ENCODE measurements at places on chromosomes 2 and 18. TPM values are rescaled to one million over a fixed set of nuclear protein-coding genes. Genes with fewer than 3 reads are reported as not detected.

The GPR39 gene
- 4.9 TPM for polyA plus RNA-seq

The MALL gene
- 9.7 TPM for polyA plus RNA-seq

The SOX11 gene
- not detected for polyA plus RNA-seq

The HOXD8 gene
- 122 TPM for polyA plus RNA-seq

The ASXL3 gene
- 0.71 TPM for polyA plus RNA-seq

The BCL2 gene
- polyA plus RNA-seq = 6.0 TPM

The ITM2C gene
- polyA plus RNA-seq = 308 TPM

GRCh38 chr2:186339716-186340115, 146.3 kb upstream of the ZC3H15 start:
- no peaks in the 10 kb centered on the region for H3K4me1 ChIP-seq
- DNase-seq = no peak
- H3K4me3 ChIP-seq = no peak overlapping the region
- no peaks in the 10 kb centered on the region for H3K36me3 ChIP-seq
- H3K27ac ChIP-seq = no peak overlapping the region

GRCh38 chr18:9418047-9418690, 57.1 kb upstream of the RALBP1 start:
- peak overlapping the region; percentile 60 for H3K27ac ChIP-seq
- H3K27me3 ChIP-seq = no peaks in the 10 kb centered on the region
- peaks cover 2% of the 10 kb centered on the region for H3K4me1 ChIP-seq
- H3K36me3 ChIP-seq = no peaks in the 10 kb centered on the region
- H3K4me3 ChIP-seq = no peak overlapping the region

DNA sequence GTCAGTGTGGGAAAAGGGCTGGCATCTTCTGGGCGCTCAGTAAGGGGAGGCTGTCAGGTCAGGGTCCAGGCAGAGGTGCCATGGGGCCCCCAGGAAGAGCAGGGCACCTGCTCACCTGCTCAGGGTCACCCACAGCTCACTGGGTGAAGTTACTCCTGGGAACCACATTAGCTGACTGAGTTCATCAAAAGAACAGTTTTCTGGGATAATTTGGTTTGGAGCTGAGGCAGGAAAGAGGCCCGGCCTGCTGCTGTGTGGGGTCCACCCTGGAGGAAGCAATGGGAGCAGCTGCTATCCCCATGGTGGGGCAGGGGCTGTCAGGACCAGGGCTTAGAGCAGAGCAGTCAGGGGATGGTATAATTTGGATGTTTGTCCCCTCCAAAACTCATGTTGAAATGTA, 97.2 kb upstream of the GPC1 start:
- no peaks in the 10 kb centered on the region for H3K4me1 ChIP-seq
- H3K27me3 ChIP-seq = no peaks in the 10 kb centered on the region
- H3K27ac ChIP-seq = no peak overlapping the region
- H3K4me3 ChIP-seq = no peak overlapping the region

GRCh38 chr2:112272669-112273068, 2.7 kb upstream of the ZC3H6 start:
- H3K4me1 ChIP-seq = no peaks in the 10 kb centered on the region
- H3K4me3 ChIP-seq = no peak overlapping the region
- no peaks in the 10 kb centered on the region for H3K27me3 ChIP-seq
- H3K36me3 ChIP-seq = no peaks in the 10 kb centered on the region
- H3K27ac ChIP-seq = no peak overlapping the region
- no peak for DNase-seq

GRCh38 chr2:197309691-197310231, 819 bp downstream of the ANKRD44 start:
- H3K4me1 ChIP-seq = no peaks in the 10 kb centered on the region
- H3K36me3 ChIP-seq = no peaks in the 10 kb centered on the region
- peak overlapping the region; percentile 1 for H3K27ac ChIP-seq
- peak overlapping the region; percentile 87 for H3K4me3 ChIP-seq
- DNase-seq = peak; percentile 83

- no peak overlapping the region for H3K27ac ChIP-seq
- peaks cover 8% of the 10 kb centered on the region for H3K36me3 ChIP-seq
- H3K27me3 ChIP-seq = no peaks in the 10 kb centered on the region
- H3K4me3 ChIP-seq = no peak overlapping the region
- peaks cover 22% of the 10 kb centered on the region for H3K4me1 ChIP-seq
Observed at GRCh38 chr2:231715988-231716616, 7.8 kb downstream of the PTMA start.

GRCh38 chr2:119712571-119712970, 33.6 kb downstream of the TMEM177 start:
- no peaks in the 10 kb centered on the region for H3K36me3 ChIP-seq
- H3K4me3 ChIP-seq = no peak overlapping the region
- DNase-seq = no peak
- H3K27ac ChIP-seq = no peak overlapping the region
- H3K4me1 ChIP-seq = peaks cover 9% of the 10 kb centered on the region

GRCh38 chr2:25838152-25838756, 40.0 kb downstream of the ASXL2 start:
- H3K27ac ChIP-seq = peak overlapping the region; percentile 73
- DNase-seq = no peak
- no peaks in the 10 kb centered on the region for H3K27me3 ChIP-seq
- peaks cover 25% of the 10 kb centered on the region for H3K4me1 ChIP-seq
- H3K4me3 ChIP-seq = peak overlapping the region; percentile 21

DNA sequence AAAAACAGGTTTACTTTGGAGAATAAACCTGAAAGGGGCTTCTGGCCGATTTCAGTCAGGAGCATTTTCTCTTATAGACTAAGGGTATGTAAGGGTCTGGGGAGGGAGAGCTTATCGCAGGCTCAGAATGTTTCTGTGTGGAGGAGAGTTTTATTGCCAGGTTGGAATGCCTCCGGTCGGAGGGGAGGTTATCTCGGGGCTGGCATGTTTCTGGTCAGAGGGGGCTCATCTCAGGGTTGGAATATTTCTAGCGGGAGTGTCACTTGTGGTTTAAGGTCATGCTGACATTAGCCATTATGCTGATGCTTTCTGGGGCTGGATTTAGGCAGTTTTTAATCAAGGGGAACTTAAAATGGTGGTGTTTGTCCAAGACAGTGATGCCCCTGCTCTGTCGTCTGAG, 333.6 kb downstream of the METTL4 start:
- no peak for DNase-seq
- no peak overlapping the region for H3K27ac ChIP-seq
- no peaks in the 10 kb centered on the region for H3K27me3 ChIP-seq
- H3K36me3 ChIP-seq = no peaks in the 10 kb centered on the region
- no peaks in the 10 kb centered on the region for H3K4me1 ChIP-seq
- no peak overlapping the region for H3K4me3 ChIP-seq

DNA sequence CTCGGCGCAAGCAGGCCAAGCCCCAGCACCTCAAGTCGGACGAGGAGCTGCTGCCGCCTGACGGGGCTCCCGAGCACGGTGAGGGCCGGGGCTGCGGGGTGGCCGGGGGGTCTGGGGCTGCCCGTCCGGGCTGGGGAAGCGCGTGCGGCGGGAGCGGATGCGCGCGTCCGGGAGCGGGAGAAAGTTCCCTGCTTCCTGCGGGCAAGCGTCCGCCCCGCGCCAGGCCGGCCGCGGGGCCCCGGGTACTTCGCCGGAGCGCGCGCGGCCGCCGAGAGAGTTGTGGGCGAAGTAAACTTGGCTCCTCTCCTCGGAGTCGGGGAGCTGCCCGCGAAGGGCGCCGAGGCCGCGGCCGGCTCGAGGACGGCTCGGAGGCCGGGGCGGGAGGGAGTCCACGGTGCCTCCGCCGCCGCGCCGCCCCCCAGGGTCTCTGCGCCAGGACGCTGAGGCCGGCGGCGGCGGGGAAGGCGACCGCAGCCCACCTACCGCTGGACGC, 707 bp downstream of the SALL3 start:
- no peaks in the 10 kb centered on the region for H3K4me1 ChIP-seq
- no peak overlapping the region for H3K4me3 ChIP-seq
- no peak for DNase-seq
- H3K27me3 ChIP-seq = peaks cover 64% of the 10 kb centered on the region

DNA sequence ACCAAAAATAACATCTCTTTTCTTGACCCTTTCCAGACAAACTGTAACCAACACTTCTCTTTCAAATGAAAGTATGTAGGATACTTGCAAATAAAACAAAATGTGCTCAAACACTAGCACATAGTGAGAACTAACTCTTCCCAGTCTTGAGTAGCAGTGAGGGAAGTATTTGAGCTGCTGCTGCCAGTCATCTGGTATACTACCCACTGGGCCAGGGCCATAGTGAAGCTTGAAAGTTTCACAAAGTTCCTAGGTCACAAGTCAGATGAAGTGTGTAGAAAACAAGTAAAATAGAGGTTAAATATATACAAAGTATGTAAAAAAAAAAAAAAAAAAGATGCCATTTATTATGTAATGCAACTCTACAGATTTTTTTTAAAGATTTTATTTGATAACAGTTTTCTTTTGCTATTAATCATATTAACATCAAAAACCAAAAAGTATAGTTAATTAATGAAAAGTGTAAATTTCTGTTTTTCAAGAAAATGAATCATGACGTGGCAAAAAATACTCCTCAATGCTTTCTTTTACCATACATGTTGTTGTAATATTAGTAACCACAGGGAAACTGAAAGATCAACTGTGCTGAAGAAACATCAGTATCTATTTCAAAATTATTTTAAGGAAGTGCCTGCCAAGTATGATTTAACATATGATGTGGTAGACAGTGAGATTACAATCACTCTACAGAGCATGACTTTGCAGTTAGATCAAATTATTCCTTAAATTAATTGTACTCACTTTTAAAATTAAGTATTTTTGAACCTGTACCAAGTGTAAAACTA, 21.6 kb upstream of the TRIB2 start:
- no peak overlapping the region for H3K4me3 ChIP-seq
- DNase-seq = no peak
- no peak overlapping the region for H3K27ac ChIP-seq

DNA sequence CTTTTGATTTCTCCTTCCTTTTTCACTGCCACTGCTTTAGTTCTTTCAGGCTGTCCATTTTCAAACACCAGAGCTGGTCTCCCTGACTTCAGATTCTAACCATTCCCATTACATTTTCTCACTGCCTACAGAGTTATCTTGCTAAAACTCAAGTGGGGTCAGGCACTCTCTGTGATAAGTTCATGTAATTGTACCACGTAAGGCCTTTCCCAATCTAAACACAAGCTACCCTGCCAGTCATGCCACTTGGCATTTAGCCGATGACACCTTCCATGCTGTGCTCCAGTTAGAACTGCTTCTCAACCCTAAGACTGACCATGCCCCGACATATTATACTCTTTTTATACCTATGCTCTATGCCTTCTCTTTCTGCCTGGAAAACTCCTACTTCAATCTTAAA, 592.4 kb downstream of the DPP10 start:
- H3K4me3 ChIP-seq = no peak overlapping the region
- no peaks in the 10 kb centered on the region for H3K27me3 ChIP-seq
- no peaks in the 10 kb centered on the region for H3K36me3 ChIP-seq
- no peak overlapping the region for H3K27ac ChIP-seq
- no peaks in the 10 kb centered on the region for H3K4me1 ChIP-seq

DNA sequence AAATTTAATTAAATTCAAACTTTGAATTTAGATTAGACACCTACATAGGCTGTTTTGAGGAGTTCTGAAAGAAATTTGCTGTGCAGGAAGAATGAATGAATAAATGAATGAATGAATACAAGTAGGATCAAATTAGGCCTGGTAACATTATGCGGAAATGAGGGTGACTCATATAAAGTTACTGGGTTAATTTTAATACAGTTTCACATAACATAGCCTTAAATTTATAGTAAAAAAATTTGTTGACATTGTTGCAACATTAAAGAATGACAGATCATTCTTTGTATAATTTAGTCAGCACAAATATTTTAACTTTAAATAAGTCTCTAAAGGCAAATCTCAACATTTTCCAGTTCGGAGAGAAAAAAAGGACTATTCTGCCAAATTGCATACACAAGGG, 1293.1 kb upstream of the SLC39A10 start:
- H3K27ac ChIP-seq = no peak overlapping the region
- no peak overlapping the region for H3K4me3 ChIP-seq

DNA sequence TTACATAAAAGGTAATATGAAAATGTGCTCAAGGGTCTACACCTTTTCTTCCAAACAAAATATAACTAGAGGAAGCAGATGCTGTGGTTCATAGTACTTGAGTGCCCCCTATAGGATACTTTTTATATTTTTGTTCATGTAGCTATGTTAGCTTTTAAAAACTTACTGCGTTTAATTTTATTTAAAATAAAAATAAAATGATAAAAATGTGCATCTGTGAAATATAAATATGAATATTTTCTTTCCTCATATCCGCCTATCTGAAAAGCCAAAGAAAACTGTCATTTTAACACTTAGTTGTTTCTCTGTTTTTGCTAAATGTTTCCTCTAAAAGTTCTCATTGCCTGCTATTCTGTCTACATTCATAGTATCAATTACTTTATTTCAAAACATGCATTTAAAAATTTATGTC, 9.6 kb upstream of the LRP1B start:
- no peaks in the 10 kb centered on the region for H3K27me3 ChIP-seq
- no peaks in the 10 kb centered on the region for H3K36me3 ChIP-seq
- H3K4me3 ChIP-seq = no peak overlapping the region

- H3K4me3 ChIP-seq = no peak overlapping the region
- H3K27me3 ChIP-seq = no peaks in the 10 kb centered on the region
- peaks cover 2% of the 10 kb centered on the region for H3K4me1 ChIP-seq
- peaks cover 26% of the 10 kb centered on the region for H3K36me3 ChIP-seq
- no peak overlapping the region for H3K27ac ChIP-seq
- DNase-seq = no peak
Observed at GRCh38 chr2:10425699-10426098, 22.4 kb downstream of the ODC1 start.

- H3K36me3 ChIP-seq = peaks cover 92% of the 10 kb centered on the region
- H3K4me3 ChIP-seq = no peak overlapping the region
- H3K27ac ChIP-seq = no peak overlapping the region
- no peaks in the 10 kb centered on the region for H3K4me1 ChIP-seq
Observed at GRCh38 chr2:121236650-121237180, 48.3 kb downstream of the TFCP2L1 start.

DNA sequence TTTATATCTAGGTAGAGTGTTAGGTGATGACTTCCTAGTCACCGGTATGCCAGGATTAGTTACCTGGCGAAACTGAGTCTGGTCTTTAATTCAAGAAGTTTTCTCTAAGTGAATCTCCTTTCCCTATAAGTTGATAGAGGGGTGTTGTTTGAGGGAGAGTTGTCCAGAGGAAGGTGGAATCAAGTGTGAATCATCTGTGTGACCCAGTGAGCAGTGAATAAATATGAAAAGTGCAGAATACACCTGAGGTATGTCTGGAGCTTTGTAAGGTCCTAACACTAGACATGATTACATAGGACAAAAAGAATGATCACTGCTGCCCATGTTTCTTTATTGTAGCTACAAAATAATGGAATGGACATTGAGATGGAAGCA, 11.2 kb downstream of the POU3F3 start:
- H3K4me3 ChIP-seq = no peak overlapping the region
- H3K27me3 ChIP-seq = peaks cover 64% of the 10 kb centered on the region
- H3K4me1 ChIP-seq = no peaks in the 10 kb centered on the region
- H3K36me3 ChIP-seq = no peaks in the 10 kb centered on the region
- DNase-seq = no peak

GRCh38 chr2:20737505-20737904, 70.6 kb downstream of the GDF7 start:
- no peak overlapping the region for H3K27ac ChIP-seq
- no peaks in the 10 kb centered on the region for H3K27me3 ChIP-seq
- no peaks in the 10 kb centered on the region for H3K36me3 ChIP-seq
- H3K4me1 ChIP-seq = no peaks in the 10 kb centered on the region
- DNase-seq = no peak
- H3K4me3 ChIP-seq = no peak overlapping the region
